DMS 273 treated with DMSO at 0.1 percent for 48 hours (cell line): ENCODE measurements at places on chromosomes 4 and X.

GRCh38 chrX:153209347-153209746 lies 30.3 kb downstream of the MAGEA1 start:
- no peak for DNase-seq

DNA sequence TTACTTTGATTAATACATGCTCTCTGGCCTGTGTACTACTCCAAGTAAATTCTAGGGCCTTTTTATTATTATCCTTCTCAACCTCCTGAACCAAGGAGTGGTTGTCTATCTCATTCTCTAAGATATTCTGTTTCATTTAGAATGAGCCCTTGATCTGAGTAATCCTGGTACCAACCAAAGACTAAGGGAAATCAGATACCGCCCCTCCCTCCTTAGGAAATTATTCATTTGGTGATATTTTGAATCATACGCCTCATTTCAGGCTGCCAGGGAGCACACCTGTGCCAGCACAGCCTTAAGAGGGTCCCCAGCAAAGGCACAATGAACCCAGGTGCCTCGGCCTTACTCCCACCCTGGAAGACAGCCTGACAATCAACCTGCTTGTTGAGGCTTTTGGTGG lies 73.2 kb upstream of the STARD8 start:
- no peak for DNase-seq

DNA sequence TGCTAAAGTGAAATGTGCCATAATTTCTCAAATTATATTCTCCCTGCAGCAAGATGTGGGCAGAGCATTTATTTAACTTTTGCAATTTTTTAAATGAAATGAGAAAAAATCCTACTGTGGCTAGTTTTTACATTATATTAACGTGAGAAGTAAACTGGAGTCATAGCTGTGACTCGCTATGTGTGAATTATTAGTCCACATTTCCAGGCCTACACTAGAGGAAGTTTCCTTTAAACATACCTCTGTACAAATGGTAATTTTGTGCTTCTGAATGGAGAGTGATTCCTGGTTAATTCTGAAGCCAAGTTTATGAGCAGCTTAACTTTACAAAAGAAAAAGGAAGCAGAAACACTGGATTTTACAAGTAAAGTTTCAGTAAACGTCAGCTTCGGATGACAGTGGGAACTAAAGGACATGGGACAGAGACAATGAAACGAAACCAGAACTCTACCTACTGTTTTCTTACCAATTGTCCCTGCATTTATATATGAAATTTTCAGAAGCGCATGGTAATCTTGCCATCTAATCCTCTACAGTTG lies 72.4 kb downstream of the FBXO8 start:
- DNase-seq, result no peak

DNA sequence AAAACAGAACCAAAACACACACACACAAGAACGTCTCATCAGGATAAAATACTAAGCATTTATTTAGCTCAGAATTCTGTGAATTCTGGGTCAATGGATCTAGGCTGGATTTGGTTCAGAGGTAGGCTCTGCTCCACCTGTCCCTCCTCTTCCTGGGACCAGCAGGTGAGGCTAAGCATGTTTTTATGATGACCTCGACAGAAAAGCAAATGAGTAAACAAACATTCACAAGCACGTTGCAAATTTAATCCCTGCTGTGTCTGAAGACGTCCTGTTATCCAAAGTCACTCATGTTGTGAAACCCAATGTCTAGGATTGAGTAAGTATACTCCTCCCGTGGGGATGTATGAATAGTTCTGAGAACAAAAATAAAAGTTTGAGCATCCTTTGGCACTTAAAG lies 371.4 kb upstream of the TECRL start:
- no peak for DNase-seq

DNA sequence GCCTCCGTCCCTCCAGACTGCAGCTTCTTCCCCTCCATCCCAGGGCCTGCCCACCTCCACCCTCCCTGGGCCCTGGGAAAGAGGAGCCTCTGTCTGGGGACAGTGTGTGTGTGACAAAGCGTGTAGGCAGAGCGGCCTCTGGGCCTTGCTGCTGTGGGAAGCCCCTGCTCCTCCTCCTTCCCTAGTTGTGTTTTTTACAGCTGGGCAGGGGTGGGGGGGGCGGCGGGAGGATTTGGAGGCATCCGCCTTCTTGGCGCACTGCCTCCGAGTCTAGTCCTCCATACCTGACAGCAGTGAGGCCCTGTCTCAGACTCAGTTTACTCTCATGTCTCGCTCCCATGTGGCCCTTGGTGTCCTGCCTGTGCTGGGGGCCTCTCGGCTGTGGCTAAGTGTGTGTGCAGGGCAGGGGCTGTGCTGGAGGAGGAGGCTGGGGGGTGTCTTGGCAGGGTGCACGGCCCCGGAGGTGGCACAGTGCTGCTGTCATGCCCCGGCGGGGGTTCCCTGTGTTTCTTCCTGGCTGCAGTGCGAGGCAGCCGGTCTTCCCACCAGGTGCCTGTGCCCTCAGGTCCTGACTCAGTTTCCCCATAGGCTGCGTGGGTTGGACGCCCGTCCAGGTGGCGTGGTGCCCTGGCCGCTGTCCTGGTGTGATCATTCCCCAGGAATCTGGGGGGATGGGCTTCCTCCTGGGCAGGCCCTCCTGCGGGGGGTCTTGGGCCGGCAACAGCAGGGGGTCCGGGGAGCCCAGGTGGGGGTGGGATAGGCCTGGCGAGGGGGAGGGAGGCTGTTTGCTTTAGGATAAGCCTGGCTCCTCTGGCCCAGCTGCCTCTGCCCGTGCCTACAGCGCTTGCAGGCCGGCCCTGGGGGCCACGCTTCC lies 7.0 kb downstream of the FGFRL1 start:
- DNase-seq, result no peak

DNA sequence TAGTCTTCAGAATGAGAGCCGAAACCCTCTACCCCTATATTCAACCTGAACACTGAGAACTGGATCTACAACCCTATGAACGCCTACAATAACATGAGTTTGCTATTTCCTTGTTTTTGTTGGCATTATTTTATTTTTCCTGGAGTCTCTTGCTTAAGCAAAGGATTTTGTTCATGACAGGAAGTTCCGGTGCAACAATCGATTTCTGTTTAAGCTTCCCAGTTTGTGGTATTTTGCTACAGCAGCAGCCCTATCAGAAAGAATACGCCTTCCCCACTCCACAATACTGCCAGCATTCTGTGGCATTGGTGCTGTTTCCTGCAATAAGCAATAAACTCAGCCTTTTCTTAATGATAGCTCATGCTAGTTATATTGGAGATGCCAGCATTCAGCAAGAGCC lies 60.9 kb downstream of the NPY5R start:
- no peak for DNase-seq

GRCh38 chrX:120560405-120560841 lies 339 bp downstream of the CUL4B start:
- peak; percentile 46 for DNase-seq

DNA sequence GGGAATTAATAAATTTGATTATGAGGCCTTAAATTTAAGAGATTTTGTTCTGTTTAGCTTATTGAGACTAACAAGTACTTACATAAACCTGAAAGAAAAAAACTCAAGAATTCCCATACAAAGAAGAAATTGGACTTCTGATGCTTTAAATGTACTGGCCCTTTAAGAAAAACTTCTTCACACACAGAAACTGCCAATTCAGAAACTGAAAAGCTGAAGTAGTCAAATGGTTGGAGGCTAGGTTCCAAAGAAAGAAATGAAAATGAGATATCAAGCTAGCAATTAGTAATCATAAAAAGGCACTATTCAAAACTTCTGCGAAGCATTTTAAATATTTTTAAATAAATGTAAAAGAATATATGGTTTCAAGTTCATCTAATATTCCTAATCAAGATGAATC lies 151.3 kb downstream of the THOC2 start:
- no peak for DNase-seq

- DNase-seq, result no peak
These were observed 497 bp downstream of the HPGD start for GRCh38 chr4:174521800-174522182.

- no peak for DNase-seq
These were observed 1167.8 kb upstream of the PRKX start for GRCh38 chrX:4881277-4881676.

DNA sequence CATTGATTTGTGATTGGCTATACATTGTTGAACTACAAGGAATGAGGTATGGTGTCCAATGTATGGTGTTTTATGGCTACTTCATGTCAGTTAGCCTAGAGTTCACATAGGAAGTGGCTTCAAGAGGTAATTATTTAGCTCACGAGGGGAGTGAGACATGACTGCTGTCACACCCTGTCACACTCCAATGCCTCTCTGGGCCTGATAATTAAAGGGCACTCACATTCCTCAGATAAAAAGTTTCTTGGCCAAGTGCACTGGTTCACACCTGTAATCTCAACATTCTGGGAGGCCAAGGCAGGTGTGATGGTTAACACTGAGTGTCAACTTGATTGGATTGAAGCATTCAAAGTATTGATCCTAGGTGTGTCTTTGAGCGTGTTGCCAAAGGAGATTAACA lies 65.0 kb upstream of the DDX60 start:
- no peak for DNase-seq

DNA sequence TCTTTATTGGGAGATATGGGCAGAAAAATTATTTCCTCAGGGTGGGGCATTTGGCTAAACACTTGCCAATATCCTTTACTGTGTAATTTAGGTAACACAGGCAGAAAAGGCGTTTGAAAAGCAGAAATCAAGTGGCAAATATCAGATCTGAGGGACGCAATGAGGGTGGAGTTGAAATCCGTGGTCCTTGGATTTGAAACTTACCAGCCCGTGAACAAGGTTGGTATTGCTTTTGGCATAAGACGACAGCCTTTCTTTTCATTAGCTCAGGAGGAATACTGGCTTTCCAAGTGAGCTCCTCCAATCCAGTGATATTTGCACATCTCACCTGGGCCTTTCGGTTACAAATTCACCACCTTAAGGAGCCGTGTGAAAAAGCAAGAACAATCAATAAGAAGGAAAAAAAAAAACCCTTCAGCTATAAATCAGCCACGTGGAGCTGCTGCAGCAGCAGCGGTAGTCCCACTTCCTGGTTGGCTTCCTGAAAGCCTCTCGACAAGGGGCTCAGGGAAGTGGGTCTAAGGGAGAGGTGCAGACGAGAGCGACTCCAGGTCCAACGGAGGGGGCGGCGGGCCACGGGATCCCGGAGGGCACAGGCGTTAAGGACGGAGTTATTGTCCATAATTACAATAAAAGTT lies 734 bp upstream of the GALNT7 start:
- no peak for DNase-seq

GRCh38 chr4:4860600-4861389 lies 1.3 kb downstream of the MSX1 start:
- DNase-seq, result no peak

- no peak for DNase-seq
These were observed 126.2 kb upstream of the ANXA10 start for GRCh38 chr4:167966143-167966542.

DNA sequence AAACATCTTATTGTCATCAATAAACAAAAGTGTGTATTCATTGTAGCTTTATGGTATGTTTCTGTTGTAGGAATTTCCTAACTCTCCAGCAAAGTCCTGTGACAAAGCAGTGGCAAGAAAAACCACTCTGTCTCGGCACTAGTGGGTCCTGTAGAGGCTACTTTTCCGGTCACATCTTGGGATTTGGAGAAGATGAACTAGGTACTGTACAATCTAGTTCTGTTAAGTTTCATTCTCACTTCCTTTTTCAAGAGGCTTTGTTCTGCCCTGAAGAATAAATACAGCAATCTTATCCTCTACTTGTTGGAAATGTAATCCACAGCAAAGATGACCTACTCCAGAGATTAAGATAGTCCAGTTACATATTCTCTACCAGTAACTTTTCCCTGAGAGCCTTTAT lies 69.3 kb downstream of the HHIP start:
- DNase-seq, result no peak

GRCh38 chrX:10798041-10798440 lies 177.7 kb upstream of the MID1 start:
- DNase-seq, result no peak

DNA sequence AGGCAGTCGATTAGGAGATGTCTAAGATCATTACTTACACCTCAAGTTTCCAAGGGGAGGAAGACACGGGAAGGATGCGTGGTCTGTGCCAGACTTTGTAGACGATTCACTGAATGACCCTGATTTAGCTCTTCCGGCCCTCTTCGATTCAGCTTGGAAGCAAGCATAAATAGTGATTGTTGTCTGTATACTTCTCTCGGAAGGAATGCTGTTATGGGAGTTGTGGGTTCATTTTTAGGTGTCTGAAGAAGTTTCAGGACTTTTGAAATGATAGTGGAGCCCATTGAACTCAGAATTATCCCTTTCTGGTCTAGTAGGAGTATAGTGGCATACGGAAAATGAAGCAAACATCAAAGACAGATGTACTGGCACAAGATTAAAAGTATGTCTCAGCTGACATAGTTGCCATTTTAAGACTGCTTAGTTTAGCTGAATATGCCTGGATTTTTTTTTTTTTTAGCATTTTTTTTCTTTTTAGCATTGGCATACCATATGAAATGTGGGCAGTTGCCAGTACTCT lies 1.0 kb upstream of the ANKRD17 start:
- no peak for DNase-seq

GRCh38 chrX:13367950-13368349 lies 48.1 kb upstream of the ATXN3L start:
- DNase-seq, result no peak

DNA sequence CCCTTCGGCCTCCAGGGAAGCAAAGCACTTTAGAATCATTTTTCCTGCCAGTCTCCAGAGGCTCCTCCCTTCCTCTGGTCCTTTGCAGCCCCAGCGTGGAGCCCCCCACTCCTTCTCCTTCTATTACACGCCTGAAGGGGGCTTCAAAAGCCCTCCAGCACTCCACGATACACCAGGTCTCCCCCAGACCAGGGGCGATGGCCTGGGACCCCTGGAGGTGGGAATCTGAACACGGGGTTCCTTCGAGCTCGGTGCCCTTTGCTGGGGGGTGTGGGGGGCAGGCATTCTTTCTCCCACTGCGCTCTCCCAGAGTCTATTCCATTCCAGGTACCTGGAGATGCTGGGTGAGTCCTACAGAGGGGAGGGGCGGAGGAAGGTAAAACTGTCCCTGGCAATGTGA lies 97.6 kb downstream of the HMX1 start:
- DNase-seq, result no peak

- DNase-seq, result no peak
These were observed 202.4 kb downstream of the MAB21L2 start for GRCh38 chr4:150784305-150784704.
